ENCODE measurements at places on chromosomes 1 and 21. TPM values are rescaled to one million over a fixed set of nuclear protein-coding genes. Genes with fewer than 3 reads are reported as not detected.

- no peaks in the 10 kb centered on the region for H3K36me3 ChIP-seq
- no peaks in the 10 kb centered on the region for H3K27me3 ChIP-seq
- no peak for DNase-seq
Measured at GRCh38 chr1:180510882-180511281, 8.5 kb upstream of the ACBD6 start.

GRCh38 chr1:71687376-71687775 is 595.0 kb downstream of the NEGR1 start:
- no peak overlapping the region for H3K27ac ChIP-seq
- H3K4me1 ChIP-seq = no peaks in the 10 kb centered on the region
- H3K27me3 ChIP-seq = no peaks in the 10 kb centered on the region
- H3K36me3 ChIP-seq = no peaks in the 10 kb centered on the region
- DNase-seq = no peak

DNA sequence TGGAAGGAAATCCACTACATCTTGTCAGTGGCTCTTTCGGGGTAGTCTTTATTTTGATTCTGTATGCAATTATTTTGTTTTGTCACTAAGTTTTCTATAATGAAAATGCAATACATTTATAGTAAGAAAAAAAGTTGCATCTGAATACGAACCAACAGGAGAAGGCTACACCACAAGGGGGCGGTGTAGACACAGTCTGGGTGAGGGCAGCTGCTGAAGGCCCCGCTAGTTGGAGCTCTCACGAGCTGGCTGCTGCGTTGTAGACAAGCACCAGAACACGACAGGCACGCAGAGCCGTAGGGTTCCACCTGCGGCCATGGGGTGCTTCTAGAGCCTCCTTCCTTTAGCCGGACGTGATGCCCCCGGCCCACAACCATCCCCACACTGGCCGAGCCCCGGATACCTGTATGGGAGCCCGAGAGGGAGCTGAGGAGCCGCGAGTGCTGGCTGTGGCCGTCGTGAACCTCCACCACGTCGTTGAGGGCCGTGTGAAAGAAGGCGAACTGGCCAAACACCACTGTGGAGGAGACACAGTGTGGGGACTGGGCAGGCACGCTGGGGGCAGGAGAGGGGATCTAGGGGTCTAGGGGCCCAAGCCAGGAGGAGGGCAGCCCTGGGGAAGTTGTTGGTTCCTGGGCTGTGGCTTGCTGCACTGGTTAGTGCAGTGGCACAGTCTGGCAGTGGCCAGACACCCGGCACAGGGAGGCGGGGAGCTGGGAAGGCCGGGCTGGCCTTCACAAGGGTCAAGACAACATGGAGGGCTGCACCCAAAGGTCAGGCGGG is 160.8 kb downstream of the ZSCAN20 start:
- no peak overlapping the region for H3K27ac ChIP-seq
- H3K4me3 ChIP-seq = no peak overlapping the region
- no peaks in the 10 kb centered on the region for H3K36me3 ChIP-seq
- H3K4me1 ChIP-seq = no peaks in the 10 kb centered on the region

- no peak overlapping the region for H3K4me3 ChIP-seq
- no peak overlapping the region for H3K27ac ChIP-seq
- no peaks in the 10 kb centered on the region for H3K4me1 ChIP-seq
- no peak for DNase-seq
Measured at GRCh38 chr21:28018741-28019669, 973.7 kb downstream of the LTN1 start.

- H3K36me3 ChIP-seq = no peaks in the 10 kb centered on the region
- H3K4me3 ChIP-seq = no peak overlapping the region
- H3K27me3 ChIP-seq = no peaks in the 10 kb centered on the region
- H3K4me1 ChIP-seq = peaks cover 62% of the 10 kb centered on the region
- DNase-seq = no peak
- no peak overlapping the region for H3K27ac ChIP-seq
Measured at GRCh38 chr1:16177306-16177705, 21.4 kb upstream of the EPHA2 start.

DNA sequence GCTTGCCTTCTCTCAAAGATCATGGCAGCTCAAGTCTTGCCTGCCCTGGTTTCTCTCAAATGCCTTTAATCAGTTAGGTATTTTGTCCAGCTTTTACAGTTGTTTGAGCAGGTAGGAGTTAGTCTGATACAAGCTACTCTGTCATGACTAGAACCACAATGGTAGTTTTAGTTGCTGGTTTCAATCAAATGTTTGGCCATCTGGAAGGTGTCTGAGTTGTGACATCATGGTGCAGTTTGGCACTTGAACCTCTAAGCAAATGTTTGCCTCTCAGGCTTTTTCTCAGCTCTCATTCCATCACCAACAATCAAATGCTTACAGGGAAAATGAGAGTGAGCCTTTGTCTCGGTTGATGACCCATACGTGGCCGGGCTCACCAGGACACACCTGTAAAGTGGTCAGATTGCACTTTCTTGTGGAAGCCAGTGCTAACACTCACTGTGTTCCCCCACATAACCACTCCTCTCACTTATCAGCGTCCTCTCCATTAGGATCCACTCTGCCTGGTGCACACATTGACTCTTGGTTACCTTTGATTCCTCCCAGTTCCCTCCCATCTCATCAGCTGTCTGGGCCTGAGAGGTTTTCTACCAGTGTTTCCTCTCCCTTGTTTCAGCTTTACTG is 67.5 kb downstream of the CCDC185 start:
- no peaks in the 10 kb centered on the region for H3K4me1 ChIP-seq
- H3K36me3 ChIP-seq = no peaks in the 10 kb centered on the region
- no peak overlapping the region for H3K27ac ChIP-seq

DNA sequence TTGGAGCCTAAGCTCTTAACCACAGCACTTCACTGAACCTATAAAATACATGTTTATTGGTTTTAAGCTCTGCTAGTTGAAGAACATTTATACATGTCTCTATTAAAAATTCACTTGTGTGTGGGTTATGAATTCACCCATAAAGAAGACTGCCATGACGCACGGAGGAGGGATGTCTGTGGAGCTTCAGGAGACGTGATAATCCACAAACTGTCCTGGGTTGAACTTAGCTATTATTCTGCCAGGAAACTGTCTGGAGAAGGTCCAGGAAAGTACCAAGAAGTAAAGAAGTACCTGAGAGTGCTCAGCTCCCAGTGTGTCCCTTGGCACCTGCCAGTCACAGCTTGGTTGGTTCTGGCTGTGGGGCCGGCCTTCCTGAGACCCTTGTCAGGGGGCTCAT is 56.3 kb downstream of the DDR2 start:
- no peak overlapping the region for H3K4me3 ChIP-seq
- peaks cover 32% of the 10 kb centered on the region for H3K4me1 ChIP-seq
- no peaks in the 10 kb centered on the region for H3K27me3 ChIP-seq
- no peak for DNase-seq

DNA sequence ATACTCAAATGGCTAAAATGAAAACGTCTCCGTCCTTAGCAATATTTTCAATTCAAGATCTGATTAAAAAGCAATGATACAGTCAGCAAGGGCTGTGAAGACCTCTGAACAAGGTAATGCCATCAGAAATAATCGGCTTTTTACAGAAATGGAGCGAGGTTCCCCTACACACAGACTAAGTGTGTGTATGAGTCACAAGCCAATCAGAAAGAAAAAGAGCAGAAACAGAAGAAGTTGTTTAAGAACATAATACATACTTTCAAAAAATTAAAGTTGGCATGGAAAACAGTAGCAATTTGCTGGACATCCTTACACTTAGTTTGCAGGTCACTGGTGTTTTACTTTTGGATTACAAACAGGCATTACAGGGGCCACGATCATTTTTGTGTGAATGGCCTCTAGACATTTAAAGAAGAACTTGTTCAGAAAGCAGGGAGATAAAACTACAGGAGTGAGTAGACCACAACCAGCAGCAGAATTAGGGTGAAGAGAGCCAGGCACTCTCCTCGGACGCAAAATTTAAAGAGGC is 350.0 kb upstream of the RUNX1 start:
- H3K4me1 ChIP-seq = peaks cover 4% of the 10 kb centered on the region
- no peak for DNase-seq
- H3K27ac ChIP-seq = peak overlapping the region; percentile 2

DNA sequence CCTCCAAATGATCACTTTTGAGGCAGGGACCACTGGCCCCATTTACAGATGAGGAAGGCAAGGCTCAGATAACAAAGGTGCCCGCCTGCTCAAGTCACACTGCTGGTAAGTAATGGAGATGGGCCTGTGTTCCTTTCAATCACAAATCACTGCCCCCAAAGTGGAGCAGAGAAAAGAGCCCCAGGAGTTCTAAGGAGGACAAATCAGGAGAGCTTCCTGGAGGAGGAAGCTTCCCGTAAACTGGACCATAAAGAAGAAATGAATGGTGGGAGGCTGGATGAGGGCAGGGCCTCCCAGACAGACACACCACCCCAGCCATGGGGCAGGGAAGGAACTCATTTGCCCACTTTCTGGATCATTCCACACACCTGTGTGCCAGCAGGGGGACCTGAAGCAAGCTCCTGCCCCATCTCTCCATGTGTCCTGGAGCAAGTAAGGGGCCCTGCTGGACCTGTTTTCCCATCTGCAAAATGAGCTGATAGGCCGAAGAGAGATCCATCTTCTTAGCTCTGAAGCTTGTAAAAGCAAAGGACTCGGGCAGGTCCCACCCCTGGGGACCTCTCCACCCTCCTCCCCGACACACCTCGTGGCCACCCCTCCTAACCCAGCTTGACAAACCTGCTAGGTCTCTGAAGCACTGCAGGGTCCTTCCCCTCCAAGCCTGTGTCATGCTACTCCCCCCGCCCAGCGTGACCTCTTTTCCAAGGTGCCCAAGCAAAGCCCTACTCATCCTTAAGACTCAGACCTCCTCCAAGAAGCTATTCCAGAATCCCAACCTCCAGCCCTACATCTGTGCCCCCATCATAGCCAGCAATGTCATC is 5.5 kb downstream of the LAPTM5 start:
- H3K27ac ChIP-seq = no peak overlapping the region
- no peak for DNase-seq
- peaks cover 7% of the 10 kb centered on the region for H3K4me1 ChIP-seq
- H3K27me3 ChIP-seq = peaks cover 2% of the 10 kb centered on the region
- H3K36me3 ChIP-seq = no peaks in the 10 kb centered on the region
- no peak overlapping the region for H3K4me3 ChIP-seq

- H3K36me3 ChIP-seq = no peaks in the 10 kb centered on the region
- no peak overlapping the region for H3K4me3 ChIP-seq
- no peak overlapping the region for H3K27ac ChIP-seq
- H3K27me3 ChIP-seq = no peaks in the 10 kb centered on the region
- no peak for DNase-seq
- H3K4me1 ChIP-seq = no peaks in the 10 kb centered on the region
Measured at GRCh38 chr1:110798691-110799256, 74.2 kb upstream of the CD53 start.

GRCh38 chr1:109802136-109802900 is 38.6 kb upstream of the EPS8L3 start:
- DNase-seq = no peak
- H3K36me3 ChIP-seq = no peaks in the 10 kb centered on the region

- H3K27me3 ChIP-seq = no peaks in the 10 kb centered on the region
- H3K27ac ChIP-seq = no peak overlapping the region
- H3K4me1 ChIP-seq = no peaks in the 10 kb centered on the region
- no peak overlapping the region for H3K4me3 ChIP-seq
- no peaks in the 10 kb centered on the region for H3K36me3 ChIP-seq
- DNase-seq = no peak
Measured at GRCh38 chr1:193189442-193190095, 3.2 kb upstream of the B3GALT2 start.

DNA sequence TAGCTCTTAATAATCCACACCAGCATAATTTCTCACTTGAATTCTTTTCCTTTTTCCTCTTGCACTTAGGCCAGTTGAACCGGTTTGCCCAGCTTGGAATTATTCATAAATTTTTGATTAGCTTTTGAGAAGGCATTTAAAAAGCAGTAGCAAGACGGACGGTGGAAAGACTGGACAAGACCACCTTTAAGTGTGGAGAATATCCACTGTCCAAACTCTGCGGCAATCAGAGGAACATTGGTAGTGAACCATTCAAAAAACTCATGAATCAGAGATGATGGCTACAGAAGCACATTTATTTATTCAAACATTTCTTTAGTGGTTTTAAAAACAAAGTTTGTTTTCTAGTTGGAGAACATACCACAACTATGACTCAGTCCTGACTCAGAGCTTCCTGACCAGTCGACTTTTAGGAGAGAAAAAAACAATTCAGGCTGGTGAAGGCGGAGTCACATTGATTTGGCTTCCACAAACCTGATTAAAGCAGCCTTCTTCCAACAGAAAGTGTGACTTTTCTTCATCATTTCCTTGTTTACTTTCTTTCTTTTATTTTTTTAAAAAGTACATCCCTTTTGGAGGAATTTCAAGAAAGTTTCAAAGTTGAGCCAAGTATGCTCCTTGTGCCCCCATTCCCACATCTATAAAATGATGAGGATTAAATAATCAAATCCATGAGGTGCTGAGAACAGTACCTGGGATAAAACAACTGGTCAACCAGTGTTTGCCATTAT is 128.8 kb downstream of the ADSS2 start:
- no peak overlapping the region for H3K4me3 ChIP-seq
- DNase-seq = peak; percentile 98
- H3K4me1 ChIP-seq = peaks cover 5% of the 10 kb centered on the region
- H3K36me3 ChIP-seq = no peaks in the 10 kb centered on the region
- H3K27ac ChIP-seq = peak overlapping the region; percentile 63

DNA sequence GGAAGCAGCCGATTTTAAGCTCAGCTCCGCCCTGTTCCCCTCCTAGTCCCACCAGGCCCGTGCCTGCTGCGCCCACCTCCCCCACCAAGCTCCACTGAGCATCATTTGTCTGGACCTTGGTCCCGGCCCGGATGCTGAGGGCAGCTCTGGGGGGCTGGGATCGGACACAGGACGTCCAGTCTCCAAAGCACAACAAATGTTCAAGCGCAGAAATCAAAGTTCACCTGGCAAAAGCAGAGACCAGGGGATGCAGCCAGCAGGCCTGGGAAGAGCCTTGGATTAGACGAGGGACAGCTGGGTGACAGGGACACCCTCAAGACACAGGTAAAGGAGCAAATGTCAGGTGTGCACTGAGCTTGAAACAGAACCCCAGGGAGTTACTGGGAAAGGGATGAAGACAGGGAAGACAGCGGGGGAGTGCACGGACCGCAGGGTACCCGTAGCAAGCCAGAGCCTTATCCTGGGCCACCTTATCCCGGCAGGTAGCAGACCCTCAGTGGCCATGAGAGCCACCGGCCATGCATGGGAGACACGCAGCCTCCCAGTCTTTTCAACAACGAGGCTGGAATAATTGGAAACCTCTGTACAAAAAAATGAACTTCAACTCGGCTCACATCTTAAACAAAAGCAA is 22.2 kb upstream of the TMEM52 start:
- no peaks in the 10 kb centered on the region for H3K4me1 ChIP-seq
- no peak overlapping the region for H3K27ac ChIP-seq

DNA sequence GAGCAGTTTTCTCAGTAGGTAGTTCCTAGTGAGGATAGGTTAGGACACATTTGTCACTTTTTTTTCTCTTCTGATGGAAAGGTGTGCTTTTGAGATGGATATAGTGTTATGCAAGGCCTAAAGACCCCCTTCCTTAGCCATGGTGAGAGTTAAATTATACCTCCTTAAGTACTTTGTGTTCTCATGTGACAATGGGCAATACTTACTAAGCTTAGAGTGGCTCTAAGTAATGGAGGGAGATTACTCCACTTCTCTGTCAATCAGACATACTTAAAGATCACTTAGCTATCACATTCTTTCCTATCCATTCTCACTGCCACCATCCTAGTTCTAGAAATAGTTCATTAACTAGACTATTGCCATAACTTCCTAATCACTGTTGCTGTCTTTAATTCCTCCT is 265.6 kb downstream of the PBX1 start:
- H3K4me1 ChIP-seq = peaks cover 7% of the 10 kb centered on the region
- no peak overlapping the region for H3K27ac ChIP-seq
- H3K4me3 ChIP-seq = no peak overlapping the region
- DNase-seq = no peak
- no peaks in the 10 kb centered on the region for H3K27me3 ChIP-seq

Gene FNDC7
- under 0.01 TPM for total RNA-seq

Gene C1orf21
- 53.0 TPM for total RNA-seq

Gene BMP8A
- total RNA-seq = 0.33 TPM

Gene TMEM81
- 1.8 TPM for total RNA-seq

Gene ETV3
- 11.3 TPM for total RNA-seq

Gene SPOCD1
- 47.2 TPM for total RNA-seq

Gene OR2T5
- not detected for total RNA-seq

Gene GLIS1
- not detected for total RNA-seq

Gene PTAFR
- total RNA-seq = under 0.01 TPM
